Fibroblast of the conjunctiva (primary cell): ENCODE measurements at places on chromosomes 2 and 18.

- DNase-seq: no peak
Measured at GRCh38 chr2:55772109-55772980, 78.7 kb upstream of the PNPT1 start.

- DNase-seq: no peak
Measured at GRCh38 chr2:191666732-191667131, 11.2 kb upstream of the NABP1 start.

- DNase-seq: peak; percentile 89
Measured at GRCh38 chr2:212227755-212228154, 310.8 kb downstream of the ERBB4 start.

GRCh38 chr2:232652505-232652851 is 19.1 kb downstream of the EFHD1 start:
- no peak for DNase-seq

GRCh38 chr2:152525277-152525838 is 190.4 kb downstream of the FMNL2 start:
- DNase-seq: peak; percentile 39

- no peak for DNase-seq
Measured at GRCh38 chr18:23669804-23670405, 7.2 kb upstream of the ANKRD29 start.

- no peak for DNase-seq
Measured at GRCh38 chr18:79876497-79876896, 75.0 kb downstream of the SLC66A2 start.

DNA sequence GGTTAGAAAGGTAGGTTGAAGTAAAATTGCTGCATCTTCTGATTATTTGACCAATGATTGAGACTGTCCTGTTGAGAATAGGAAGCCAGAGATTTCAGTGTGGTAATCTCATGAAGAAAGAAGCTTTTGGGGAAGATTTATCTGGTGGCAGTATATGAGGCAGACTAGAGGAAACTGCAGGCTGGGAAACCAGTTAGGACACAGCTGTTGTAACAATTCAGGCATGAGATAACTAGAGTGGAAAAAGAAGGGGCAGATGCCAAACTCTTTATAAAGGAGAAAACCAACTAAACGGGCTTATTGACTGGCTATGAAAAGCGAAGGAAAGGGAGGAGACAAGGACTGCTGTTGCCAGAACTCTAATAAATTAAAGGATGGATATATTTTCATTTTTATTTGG is 155.6 kb downstream of the TTC27 start:
- no peak for DNase-seq

DNA sequence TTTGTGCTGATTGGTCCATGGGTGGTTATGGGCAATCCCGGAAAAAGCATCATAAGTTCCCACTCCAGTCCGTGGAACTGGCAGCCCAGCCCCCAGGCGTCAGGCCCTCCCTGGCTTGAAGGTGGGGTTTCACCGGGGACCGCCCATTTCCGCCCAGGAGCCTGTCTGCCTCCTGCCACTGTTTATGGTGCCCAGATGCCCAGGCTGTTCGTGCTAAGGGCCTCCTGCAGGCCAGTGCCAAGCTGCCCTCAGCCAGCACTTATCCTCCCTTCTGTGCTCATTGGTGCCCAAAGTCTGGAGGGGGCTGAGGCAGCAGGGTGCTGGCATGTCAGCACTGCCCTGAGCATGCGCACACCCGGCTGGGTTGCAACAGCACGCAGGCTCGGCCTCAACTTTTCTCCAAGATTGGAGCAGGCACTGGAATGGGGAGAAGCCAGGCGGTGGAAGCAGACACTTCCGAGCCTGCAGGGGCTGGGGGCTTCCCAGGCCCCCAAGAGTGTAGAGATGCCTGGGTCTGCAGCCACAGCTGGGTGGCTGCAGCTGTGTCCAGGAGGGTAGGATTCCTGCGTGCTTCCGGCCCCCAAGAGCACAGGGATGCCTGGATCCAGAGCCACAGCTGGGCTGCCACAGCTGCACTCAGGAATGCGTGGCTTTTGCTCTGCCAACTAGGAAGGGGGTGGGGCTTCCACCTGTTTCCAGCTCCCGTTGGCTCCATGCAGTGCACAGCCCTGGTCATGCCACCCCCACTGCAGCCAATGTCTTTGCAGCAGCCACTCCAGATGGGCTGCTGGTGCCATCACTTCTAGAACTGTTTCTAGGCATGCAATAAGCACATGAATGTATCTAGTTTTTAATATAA is 74.0 kb downstream of the AGPS start:
- DNase-seq: no peak

GRCh38 chr2:7119132-7119835 is 202.1 kb downstream of the RNF144A start:
- peak; percentile 10 for DNase-seq

DNA sequence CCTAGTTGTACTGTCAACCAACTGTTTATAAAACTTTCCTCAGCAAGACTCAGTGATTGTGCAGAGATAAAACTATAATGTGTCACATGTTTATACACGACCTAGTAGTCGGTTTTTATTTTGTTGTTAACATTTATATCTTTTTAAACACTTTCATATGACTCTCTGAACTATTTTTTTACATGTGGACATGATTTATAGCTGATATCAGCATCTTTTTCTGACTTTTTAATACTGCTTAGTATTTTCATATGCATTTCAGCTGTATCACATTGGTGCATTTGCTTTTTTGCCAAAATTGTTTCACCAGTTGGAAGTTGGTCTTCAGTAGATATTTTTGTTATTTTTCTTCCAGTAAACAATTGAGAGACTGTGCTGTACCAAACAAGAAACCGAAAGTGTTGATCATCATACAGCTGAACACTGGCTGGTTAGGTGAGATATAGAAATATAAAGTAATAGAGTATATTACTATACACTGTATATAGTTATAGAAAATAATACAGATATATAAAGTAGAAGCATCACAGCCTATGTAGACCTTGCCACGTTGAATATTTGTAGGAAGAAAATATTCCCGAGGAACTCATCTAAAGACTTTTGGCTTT is 154.2 kb downstream of the KCTD1 start:
- no peak for DNase-seq

GRCh38 chr2:241877989-241878970 is 8.8 kb downstream of the RTP5 start:
- peak; percentile 52 for DNase-seq

DNA sequence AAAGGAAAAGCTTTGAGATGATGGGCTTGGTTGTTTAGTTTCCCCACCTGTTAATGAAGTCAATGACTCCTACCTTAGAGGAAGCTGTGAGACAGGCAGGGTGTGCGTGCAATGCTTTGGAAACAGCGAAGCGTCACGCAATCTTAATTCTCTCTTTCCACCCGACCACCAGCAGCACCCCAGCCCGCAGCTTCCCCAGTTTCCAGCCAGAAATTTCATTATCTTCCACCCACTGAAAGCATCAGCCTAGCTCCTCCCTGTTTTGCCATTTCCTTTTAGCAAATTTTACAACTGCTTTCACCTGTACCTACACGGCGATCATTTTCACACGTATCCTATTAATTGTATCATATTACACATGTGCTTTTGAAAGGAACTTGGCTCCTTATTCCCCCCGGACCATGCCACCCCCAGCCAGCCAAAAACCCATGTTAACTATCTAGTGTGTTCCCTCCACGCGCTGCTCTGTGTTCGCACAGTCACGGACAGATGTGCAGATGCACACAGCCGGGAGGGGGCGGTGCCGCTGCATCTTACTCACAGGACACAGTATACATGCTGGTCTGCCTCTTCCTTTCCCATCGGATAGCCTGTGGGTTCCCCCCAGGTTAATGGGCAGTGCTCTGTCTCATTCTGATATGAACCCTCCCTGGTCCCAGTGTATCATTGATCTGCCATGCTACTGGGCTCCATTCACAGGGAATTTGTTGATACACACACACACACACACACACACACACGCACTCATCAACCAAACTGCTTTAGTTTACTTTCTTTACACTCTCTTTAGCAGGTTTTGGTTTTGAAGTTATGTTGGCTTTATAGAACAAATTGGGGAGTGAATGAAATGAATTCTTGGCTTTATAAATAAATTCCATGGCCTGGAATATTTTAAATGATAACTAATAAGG is 22.4 kb downstream of the CYP27C1 start:
- no peak for DNase-seq

DNA sequence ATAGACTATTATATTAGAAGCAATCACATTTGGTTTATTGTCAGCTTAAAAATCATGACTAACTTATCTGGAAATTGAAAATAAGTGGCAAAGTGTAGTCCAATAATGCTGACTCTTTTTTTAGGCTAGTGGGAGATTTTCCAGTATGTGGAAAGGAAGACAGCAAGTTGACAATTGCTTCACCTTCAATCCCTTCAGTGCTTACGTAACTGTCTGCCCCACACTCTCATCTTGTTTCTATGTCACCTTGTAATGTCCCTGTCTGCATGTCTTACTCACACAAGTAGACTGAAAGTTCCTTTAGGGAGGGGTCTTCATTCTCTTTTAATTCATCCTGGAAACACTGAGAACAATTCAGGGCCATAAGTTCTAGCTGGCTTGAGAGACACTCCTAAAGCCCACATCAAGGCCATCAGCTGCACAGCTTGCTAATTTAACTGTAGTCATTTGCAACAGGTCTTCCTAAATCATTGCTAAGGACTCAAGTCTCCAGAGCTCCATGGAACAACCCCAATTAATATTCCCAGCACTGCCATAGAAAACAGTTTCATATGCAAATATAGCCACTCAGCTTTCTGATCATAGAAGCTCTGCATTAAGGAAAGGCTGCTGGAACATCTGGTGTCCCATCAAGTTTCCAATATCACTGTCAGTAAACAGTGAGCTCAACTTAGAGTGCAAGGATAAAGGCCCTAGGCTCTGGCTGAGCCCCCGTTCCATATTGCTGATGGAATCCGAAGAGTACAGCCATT is 230.5 kb downstream of the ETAA1 start:
- DNase-seq: no peak

GRCh38 chr18:63433334-63433866 is 11.1 kb upstream of the VPS4B start:
- DNase-seq: peak; percentile 27

- DNase-seq: no peak
Measured at GRCh38 chr2:118121986-118122524, 33.8 kb downstream of the INSIG2 start.

- DNase-seq: no peak
Measured at GRCh38 chr2:30223413-30223874, 7.9 kb upstream of the LBH start.

GRCh38 chr2:190088917-190089316 is 26.4 kb upstream of the MSTN start:
- peak; percentile 57 for DNase-seq

DNA sequence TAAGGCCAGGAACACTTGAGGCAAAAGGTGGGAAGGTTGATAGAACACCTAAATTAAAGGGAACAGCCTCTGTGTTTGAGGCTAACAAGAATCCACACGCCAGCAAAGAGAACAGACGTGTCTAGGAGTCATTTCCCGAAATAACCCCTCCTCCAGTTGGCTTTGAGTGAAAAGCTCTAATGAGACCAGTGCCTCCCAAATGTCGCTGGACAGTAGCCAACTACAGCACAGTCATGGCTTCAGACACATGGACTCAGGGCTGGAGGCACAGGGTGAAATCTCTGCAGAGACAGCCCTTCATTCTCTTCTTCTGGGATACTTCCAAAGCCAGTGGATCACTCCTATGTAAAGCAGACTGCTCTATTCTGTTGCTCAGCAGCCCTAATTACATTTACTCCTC is 49.6 kb downstream of the SOWAHC start:
- DNase-seq: peak; percentile 73

DNA sequence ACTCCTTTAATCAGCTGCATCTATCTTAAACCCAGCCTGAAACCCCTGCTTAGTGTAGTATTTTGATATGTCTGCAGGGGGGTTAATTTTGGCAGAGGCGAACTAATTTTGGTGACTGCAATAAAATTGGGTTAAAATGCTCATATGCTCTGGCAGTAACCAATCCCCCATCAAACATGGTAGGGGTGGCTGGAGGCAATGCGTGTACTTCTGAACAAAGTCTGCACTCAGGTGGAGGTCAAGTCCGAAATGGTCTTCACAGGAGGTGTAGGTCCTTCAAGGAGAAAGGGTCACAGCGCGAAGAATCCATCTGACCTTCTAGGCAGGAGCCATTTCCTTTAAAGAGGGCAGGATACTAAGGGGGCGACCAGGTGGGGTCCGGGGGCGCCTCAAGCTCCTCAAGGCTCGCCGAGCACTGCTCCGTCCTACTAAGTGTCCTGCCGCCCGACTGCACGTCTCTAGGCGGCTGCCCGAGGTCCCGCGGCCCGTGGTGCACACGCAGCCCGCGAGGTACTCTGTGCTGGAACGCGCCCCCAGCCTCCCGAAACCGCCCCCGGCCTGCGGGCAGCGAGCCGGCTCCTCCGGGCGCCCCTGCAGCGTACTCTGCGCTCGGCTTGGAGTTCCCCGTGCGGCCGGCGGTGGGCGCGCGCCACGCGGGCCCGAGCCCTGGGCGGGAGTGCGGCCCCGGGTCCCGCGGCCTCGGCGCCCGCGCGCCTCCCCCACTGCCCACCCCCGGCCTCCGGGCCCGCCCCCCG is 1.7 kb upstream of the LDLRAD4 start:
- no peak for DNase-seq

DNA sequence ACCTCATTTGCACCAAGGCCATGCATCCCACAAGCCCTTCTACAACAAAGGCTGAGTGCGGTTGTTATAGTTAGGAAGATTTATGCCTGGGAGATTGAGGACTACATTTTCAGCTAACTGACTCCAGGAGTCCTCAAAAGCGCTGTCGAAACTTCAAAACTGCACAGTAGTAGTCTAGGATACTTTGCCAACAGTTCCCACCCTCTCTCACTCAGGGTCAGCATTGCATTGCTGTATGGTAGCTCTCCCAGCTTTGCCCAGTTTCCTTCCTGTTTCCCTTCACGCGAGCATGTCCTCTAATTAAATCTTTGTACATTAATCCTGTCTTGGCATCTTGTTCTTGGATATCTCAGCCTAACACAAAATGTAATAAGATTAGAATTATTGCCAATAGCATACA is 420.6 kb upstream of the UBE2E3 start:
- no peak for DNase-seq

GRCh38 chr18:9831036-9831722 is 54.6 kb upstream of the TXNDC2 start:
- no peak for DNase-seq

- no peak for DNase-seq
Measured at GRCh38 chr18:46702471-46702870, 45.5 kb upstream of the LOXHD1 start.

- no peak for DNase-seq
Measured at GRCh38 chr2:232349546-232349945, 29.0 kb upstream of the ALPP start.

DNA sequence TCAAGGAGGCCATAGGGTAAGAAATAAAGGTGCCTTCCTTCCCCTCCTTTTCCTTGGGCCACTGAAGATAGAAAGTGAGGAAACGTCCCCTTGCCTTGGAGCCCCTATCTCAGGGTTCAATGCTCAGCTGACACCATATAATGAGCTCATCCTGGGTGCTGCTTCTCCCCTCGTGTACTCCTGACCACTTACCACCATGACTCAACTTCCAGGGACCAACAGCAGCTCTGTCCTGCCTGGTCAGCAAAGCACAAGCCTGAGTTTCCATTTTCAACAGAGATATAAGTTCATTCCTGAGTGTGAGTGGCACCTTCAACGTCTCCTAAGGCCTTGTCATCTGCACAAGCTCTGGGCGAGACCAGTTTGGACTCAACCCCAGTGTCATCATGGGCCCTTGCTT is 151.2 kb downstream of the CAPN13 start:
- no peak for DNase-seq
